ENCODE measurements at places on chromosomes 2 and 18.

DNA sequence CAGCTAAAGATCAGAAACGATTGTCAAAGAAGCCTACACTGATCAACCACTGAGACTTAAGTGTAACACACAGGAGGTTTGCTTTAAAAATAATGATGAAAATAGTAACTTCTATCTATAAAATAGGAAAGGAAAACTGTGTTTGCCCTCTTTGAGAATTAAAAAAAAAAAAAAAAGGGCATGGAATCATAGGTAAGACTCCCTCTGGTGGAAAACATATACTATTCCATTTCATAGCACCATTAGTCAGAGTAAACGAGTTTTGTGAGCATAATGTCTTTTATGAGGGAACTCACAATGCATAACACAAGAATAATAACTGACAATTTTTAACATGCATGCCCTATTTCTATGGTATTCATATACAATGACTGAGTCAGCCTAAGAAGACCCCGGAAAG is 36.3 kb downstream of the SLC35F5 start:
- DNase-seq = no peak

- no peak for DNase-seq
Measured at GRCh38 chr2:211877061-211877460, 661.5 kb downstream of the ERBB4 start.

DNA sequence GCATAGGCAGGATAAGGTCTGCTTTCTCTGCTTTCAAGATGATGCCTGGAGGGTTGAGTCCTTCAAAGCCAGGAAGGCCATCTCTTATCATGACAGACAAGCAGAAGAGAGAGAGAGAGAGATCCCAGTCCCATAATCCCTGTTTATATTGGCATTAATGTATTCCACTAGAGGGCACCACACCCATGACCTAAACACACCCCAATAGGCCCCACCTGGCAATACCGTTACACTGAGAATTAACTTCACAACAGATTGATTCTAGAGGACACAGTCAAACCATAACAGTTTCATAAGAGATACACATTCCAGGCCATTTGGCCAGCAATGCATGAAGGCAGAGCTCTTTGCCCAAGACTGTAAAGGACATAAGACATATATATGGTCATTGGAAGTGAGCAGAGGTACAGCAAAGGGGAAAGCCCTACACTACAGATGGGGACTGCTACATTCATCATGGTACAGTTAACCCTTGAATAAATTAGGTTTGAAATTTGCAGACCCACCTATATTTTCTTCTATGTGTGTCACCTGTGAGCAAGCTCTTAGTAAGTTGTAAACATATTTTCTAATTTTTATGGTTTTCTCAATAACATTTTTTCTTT is 1516.1 kb downstream of the RPIA start:
- peak; percentile 7 for DNase-seq

GRCh38 chr2:189492451-189492850 is 51.2 kb downstream of the WDR75 start:
- no peak for DNase-seq

- no peak for DNase-seq
Measured at GRCh38 chr2:151730262-151730975, 3.9 kb downstream of the NEB start.

DNA sequence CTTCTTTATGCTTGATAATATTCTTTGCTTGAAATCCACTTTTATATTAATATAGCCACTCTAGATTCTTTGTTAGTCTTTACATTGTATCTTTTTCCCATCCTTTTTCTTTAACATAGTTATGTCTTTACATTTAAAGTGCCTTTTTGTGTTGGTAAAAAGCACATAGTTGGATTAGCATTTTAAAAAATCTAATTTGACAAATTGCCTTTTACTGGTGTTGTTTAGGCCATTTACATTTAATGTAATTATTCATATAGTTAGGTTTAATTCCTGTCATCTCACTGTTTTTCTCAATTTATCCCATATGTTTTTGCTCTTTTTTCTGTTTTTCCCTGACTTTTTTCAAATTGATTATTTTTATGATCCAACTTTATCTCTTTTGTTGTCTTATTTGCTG is 93.2 kb downstream of the BCL2L11 start:
- no peak for DNase-seq

GRCh38 chr2:190408538-190409271 is 550 bp downstream of the MFSD6 start:
- DNase-seq = peak; percentile 46

DNA sequence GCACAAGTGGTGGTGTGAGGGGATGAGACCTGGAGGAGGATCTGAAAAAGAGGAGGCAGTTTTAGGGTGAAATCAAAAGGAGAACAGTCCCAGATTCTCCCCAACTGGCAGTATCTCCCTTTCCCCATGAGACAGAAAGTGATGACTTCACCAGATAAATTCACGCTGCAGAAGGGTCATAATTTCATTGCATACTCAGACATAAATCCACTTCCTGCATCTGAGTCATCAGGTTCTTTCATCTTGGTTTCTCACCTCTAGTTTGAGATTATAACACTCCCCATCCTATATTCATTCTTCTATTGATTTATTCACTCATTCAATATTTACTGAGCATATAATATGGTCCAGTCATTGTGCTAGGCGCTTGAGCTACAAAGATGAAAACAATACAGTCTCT is 64.7 kb downstream of the CCDC148 start:
- DNase-seq = no peak

DNA sequence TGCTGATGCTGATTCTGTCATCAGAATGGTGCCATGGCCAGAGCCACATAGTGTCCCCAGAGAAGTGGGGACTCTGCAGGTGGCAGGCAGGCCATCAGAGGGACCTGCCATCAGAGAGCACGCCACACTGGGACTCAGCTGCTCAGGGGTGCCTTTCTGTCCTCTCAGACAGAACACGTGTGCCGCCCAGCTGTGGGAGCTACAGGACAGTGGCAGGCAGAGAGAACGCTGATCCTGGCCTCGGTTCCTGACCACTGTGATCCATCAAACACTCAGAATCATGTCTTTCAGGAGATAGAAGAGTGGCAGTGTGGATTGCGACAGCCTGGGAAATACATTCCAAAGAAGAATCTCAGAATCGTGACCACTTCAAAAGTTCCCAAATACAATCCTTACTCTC is 497.2 kb upstream of the SALL3 start:
- no peak for DNase-seq

DNA sequence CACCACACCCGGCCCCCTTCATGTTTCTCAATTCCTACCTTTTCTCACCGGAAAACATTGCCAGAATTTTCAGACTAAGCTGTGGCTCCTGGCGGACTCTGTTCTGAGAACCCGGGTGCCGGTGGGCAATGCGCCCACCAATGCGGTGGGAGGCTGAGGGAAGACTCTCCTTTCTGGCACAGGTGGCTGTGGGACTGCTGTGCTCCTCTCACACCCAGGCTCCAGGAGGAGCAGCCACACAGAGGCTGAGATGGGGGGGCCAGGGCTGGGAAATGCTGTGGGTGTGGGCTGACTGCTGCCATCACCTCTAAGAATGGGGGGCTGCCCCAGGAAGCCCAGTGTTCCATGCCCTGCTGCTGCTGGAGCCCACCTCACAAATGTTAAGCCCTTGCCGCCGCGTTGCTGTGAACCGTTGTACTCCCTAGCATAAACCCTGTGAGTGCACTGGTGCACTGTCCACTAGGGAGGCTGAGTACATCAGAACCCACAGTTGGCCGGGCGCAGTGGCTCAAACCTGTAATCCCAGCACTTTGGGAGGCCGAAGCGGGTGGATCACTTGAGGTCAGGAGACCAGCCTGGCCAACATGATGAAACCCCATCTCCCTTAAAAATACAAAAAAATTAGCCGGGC is 152.6 kb downstream of the LDLRAD4 start:
- DNase-seq = no peak

- DNase-seq = no peak
Measured at GRCh38 chr2:24768601-24769000, 24.6 kb downstream of the PTRHD1 start.

DNA sequence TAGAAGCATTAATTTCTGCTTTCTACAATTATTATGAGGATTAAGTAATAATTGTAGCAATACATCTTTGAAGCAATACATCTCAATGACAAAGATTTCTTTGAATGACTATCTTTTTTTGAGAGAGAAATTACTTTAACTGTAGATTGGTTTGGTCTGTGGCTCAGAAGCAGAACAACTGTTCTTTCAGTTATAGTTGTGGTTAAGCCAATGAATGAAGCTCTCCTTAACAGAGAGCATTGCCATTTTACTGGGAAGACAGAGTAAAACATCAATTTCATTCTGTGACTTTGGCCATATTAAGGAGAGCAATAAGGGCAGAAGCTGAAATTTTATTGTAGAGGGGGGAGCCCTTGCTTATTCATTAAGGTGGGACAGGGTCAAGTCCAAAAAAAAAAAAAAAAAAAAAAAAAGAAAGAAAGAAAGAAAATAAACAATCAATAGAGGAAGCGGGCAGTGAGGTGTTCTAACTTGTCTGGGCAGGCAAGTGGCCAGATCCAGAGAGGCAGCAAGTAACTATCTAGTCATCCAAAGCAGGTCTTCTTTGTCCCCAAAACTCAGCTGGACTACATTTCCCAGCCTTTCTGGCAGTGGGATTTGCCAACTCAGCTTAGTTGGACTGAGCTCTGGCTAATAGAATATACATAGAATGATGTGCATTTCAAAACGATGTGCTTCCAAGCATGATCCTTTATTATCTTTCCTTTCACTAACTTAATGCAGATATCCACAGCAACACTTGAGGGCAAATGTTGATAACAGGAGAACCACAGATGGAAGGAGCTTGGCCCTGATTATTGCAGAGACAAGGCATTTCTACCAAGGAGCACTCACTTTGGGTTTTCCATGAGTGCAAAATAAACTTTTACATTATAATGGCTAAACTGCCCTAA is 462.7 kb upstream of the CDH20 start:
- no peak for DNase-seq

GRCh38 chr2:13046557-13047165 is 329.9 kb downstream of the TRIB2 start:
- DNase-seq = no peak

GRCh38 chr2:225824748-225825449 is 425.4 kb downstream of the NYAP2 start:
- no peak for DNase-seq

- DNase-seq = no peak
Measured at GRCh38 chr2:34646901-34647300, 1047.8 kb upstream of the FAM98A start.

DNA sequence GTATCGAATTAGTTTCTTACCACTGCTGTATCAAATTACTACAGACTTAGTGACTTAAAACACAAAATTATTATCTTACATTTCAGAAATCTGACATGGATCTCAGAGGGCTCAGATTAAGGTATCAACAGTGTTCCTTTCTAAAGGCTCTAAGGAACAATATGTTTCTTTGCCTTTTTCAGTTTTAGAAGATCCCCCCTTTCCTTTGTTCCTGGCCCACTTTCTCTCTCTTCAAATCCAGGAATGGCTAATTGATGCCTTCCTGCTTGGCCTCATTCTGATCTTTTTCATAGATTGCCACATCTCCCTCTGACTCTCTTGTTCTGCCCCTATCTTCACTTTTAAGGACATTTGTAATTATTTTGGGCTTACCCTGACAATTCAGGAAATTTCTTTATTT is 65.7 kb downstream of the LRP1B start:
- DNase-seq = no peak

- no peak for DNase-seq
Measured at GRCh38 chr2:111243295-111243694, 122.6 kb downstream of the BCL2L11 start.

GRCh38 chr18:63534615-63535014 is 7.6 kb upstream of the SERPINB12 start:
- DNase-seq = no peak

DNA sequence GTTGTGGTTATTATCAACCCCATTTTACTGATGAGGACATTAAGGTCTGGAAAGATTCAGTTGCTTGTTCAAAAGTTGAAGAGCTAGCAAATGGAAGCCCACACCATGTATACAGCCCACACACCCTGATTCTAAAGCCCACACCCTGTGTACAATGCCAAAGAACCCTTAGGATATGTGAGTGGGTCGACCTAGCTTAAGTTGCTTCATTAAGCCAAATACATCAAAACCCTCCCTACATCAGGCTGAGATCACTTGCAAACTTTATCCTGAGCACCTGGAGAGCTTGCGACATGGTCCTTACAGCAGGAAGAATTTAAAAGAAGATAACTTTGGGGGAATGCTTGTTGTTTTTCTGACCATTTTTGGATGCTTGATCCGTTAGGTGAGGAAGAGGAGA is 435 bp upstream of the ARHGAP25 start:
- DNase-seq = no peak

Measured in cerebellar cortex (tissue), 1 donor.